ENCODE measurements at places on chromosomes 12 and 14. TPM values are rescaled to one million over a fixed set of nuclear protein-coding genes. Genes with fewer than 3 reads are reported as not detected.
A peak's percentile ranks its signal among the peaks of the same experiment; 100 is the strongest.

The PRH2 gene
- polyA plus RNA-seq: not detected

GRCh38 chr14:66944872-66945271 is 244.4 kb upstream of the GARIN2 start:
- H3K4me3 ChIP-seq: no peak overlapping the region
- no peaks in the 10 kb centered on the region for H3K27me3 ChIP-seq
- DNase-seq: no peak
- no peaks in the 10 kb centered on the region for H3K36me3 ChIP-seq

The TSPAN8 gene
- polyA plus RNA-seq: not detected

The CISTR gene
- polyA plus RNA-seq: not detected

DNA sequence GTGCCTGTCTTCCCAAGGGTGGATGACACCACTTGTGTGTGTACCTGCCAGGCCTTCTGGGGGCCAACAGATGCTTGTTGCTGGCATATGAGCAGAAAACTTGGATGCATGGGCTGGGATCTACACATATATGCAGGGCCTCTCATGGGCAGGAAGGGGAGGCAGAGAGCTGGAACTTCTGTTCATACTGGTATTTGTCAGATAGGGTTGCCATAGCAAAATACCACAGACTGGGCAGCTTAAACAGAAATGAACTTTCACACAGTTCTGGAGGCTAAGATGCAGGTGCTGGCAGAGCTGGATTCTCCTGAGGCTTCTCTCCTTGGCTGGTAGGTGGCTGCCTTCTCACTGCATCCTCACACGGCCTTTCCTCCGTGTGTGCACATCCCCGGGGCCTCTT is 121.8 kb downstream of the SUDS3 start:
- H3K36me3 ChIP-seq: no peaks in the 10 kb centered on the region
- H3K27me3 ChIP-seq: no peaks in the 10 kb centered on the region
- no peaks in the 10 kb centered on the region for H3K4me1 ChIP-seq

DNA sequence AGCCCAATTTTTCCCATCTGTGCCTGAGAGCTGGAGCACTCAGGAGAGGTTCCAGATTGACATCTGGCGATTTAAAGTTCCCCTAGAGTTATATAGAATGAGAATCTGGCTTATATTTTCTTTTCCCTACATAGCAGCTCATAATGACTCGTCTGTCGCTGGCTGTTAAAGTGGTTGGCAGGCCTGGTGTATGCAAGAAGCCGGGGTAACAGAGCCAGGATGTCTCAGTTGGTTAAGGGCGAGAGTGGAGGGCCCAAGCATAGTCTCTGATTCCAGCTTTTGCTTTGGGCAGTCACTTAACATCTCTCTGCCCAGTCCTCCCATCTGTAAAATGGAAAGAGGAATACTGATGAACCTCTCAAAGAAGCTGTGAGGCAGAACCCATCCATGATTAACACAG is 751.6 kb downstream of the NOVA1 start:
- H3K27me3 ChIP-seq: no peaks in the 10 kb centered on the region
- no peaks in the 10 kb centered on the region for H3K36me3 ChIP-seq
- H3K27ac ChIP-seq: no peak overlapping the region

The FERMT2 gene
- polyA plus RNA-seq: not detected

The PLEKHH1 gene
- polyA plus RNA-seq: not detected

GRCh38 chr14:64549791-64550620 is at the start of gene PPP1R36:
TSS of gene PPP1R36 (plus strand) at chr14:64549961. CDS start at chr14:64549998, 37 bp downstream.
- H3K27ac ChIP-seq: no peak within 1 kb of the TSS
- DNase-seq: peak; percentile 30
- H3K36me3 ChIP-seq: no peaks in the 10 kb centered on the region
- peaks cover 12% of the 10 kb centered on the region for H3K4me1 ChIP-seq
- peaks cover 62% of the 10 kb centered on the region for H3K27me3 ChIP-seq

The BAZ2A gene
- 8.9 TPM for polyA plus RNA-seq

GRCh38 chr12:31207799-31208465 is 118.0 kb downstream of the SINHCAF start:
- H3K4me1 ChIP-seq: no peaks in the 10 kb centered on the region
- H3K27me3 ChIP-seq: no peaks in the 10 kb centered on the region
- no peak overlapping the region for H3K27ac ChIP-seq
- no peaks in the 10 kb centered on the region for H3K36me3 ChIP-seq
- no peak for DNase-seq

The ITGB7 gene
- polyA plus RNA-seq: 33.1 TPM

- no peak overlapping the region for H3K27ac ChIP-seq
- DNase-seq: no peak
- no peaks in the 10 kb centered on the region for H3K36me3 ChIP-seq
- no peaks in the 10 kb centered on the region for H3K27me3 ChIP-seq
- no peaks in the 10 kb centered on the region for H3K4me1 ChIP-seq
Observed at GRCh38 chr12:87928031-87928430, 101.2 kb downstream of the C12orf50 start.

DNA sequence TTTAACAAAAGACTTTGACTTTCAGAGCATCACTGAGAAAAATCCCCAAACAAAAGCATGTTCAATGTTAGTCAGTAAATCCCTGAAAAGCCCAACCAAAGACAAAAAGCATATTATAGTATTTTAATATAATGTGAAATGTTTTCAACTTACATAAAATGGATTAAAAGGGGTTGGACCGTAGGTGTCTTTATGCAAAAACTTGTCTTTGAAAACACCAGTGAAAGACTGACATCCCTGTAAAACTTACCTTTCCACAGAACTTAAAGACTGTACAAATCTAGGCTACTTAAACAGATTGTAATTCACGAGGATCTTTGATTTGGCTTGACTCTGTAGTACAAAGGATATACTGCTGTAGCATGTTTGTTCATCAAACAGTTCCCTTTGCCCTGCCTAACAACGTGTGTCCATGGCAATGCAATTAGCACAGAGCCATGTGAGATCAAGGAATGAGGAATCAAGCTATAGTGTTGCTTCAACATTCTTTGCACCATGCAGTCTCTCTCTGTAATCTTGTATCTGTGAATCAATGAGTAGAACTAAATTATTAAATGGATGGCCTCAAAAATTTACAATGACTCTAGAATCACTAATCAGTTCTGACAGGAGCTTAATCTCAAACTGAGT is 138.5 kb upstream of the SYT1 start:
- no peak overlapping the region for H3K27ac ChIP-seq
- no peaks in the 10 kb centered on the region for H3K4me1 ChIP-seq
- DNase-seq: no peak
- H3K4me3 ChIP-seq: no peak overlapping the region

DNA sequence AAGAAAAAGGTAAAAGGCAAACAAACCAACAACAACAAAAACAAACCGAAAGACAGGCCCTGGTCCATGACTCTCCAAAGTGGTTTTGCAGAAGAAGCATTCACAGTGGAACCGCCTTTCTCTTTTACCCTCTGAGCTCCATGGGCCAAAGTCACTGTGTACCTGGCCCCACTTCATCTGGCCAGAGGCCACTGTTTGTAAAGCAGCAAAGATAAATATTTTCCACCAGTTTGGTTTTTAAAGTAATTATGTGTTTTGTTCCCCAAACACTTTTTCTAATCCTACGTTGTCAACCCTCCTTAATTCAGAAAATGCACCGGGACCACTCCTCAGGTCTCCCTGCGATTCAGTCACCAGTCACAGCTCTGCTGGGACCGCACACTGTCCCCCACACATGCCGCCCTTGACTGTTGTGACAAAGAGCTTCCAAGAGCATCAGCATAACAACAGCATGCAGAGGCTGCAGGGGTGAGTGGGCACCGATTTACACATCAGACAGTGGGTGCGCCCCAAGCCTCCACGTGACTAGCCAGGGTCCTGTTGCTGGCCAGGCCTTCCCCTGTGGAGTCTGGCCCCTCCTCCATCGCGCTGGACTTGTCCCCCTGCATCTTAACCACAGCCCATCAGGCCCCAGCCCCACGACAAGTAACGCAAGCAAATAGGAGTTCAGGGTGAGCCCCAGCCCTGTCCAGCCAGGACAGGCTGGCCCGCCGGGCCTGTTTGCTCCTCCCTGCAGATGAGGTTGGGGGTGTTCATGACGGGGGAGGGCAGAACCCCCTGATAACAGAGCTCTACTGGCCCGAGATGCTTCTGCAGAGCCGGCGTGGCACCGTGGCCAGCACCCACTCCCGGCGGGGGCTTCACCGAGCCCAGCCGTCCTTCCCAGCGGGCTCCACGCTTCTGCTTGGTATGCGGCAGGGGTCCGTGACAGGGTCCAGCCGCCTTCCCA is 65.2 kb upstream of the DIO3 start:
- H3K4me3 ChIP-seq: no peak overlapping the region
- no peak for DNase-seq
- no peak overlapping the region for H3K27ac ChIP-seq
- H3K27me3 ChIP-seq: peaks cover 3% of the 10 kb centered on the region
- no peaks in the 10 kb centered on the region for H3K4me1 ChIP-seq

GRCh38 chr14:67387195-67387594 is 24.8 kb downstream of the PLEK2 start:
- H3K4me3 ChIP-seq: no peak overlapping the region
- H3K36me3 ChIP-seq: peaks cover 51% of the 10 kb centered on the region
- no peak for DNase-seq
- peak overlapping the region; percentile 16 for H3K27ac ChIP-seq
- H3K4me1 ChIP-seq: no peaks in the 10 kb centered on the region

DNA sequence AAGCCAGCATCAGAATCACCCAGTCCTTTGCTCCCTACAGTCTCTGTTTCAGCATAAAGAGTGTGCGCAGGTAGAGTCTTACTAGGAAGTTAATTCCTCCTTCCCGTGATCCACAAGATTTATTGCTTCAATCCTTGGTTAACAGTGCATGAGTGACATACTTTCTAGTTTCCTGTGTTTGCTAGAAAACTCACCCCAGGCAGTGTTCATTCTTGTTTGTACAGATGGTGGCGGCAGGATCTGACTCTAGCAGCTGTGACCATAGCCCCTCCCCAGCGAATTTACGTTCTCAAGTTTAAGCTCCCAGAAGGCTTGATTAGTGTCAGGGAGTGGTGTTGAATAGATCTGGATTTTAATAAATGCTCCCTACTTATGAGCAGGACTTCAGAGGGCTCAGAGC is 75.9 kb upstream of the ANO2 start:
- no peak overlapping the region for H3K27ac ChIP-seq
- no peak for DNase-seq
- H3K4me3 ChIP-seq: no peak overlapping the region
- H3K36me3 ChIP-seq: no peaks in the 10 kb centered on the region
- no peaks in the 10 kb centered on the region for H3K4me1 ChIP-seq

The SLC17A8 gene
- not detected for polyA plus RNA-seq

GRCh38 chr12:176321-177181 is 37.4 kb downstream of the SLC6A12 start:
- H3K4me3 ChIP-seq: no peak overlapping the region
- H3K27me3 ChIP-seq: no peaks in the 10 kb centered on the region
- H3K4me1 ChIP-seq: peaks cover 46% of the 10 kb centered on the region
- DNase-seq: no peak

The PPP4R4 gene
- not detected for polyA plus RNA-seq

The ASIC1 gene
- not detected for polyA plus RNA-seq

DNA sequence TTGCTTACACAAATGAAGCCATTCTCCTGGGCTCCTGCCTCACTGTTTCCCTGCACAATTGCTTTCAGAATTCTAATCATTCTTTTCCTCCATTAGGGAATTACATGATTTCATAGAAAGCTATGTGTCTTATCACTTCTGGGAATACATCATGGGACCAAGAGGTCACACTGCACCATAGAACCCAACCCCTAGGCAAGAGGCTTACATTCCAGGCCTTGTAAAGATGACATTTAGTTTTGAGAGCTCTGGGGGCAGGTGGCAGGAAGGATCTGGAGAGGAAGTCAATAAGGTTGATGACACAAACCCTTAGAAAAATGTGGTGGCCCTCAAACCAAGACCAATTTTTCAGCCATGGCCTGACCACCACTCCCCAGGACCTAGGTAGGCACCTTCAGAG is 57.1 kb downstream of the NUAK1 start:
- no peak overlapping the region for H3K4me3 ChIP-seq
- H3K4me1 ChIP-seq: no peaks in the 10 kb centered on the region
- no peaks in the 10 kb centered on the region for H3K27me3 ChIP-seq

- H3K4me3 ChIP-seq: no peak overlapping the region
- no peak for DNase-seq
- H3K36me3 ChIP-seq: no peaks in the 10 kb centered on the region
- H3K27me3 ChIP-seq: no peaks in the 10 kb centered on the region
- H3K4me1 ChIP-seq: no peaks in the 10 kb centered on the region
- H3K27ac ChIP-seq: no peak overlapping the region
Observed at GRCh38 chr14:60356386-60356785, 107.4 kb downstream of the PPM1A start.

The OR11H12 gene
- polyA plus RNA-seq: not detected

GRCh38 chr14:53027041-53027440 is 76.2 kb upstream of the FERMT2 start:
- H3K27ac ChIP-seq: no peak overlapping the region
- DNase-seq: no peak
- no peak overlapping the region for H3K4me3 ChIP-seq
- no peaks in the 10 kb centered on the region for H3K4me1 ChIP-seq
- no peaks in the 10 kb centered on the region for H3K27me3 ChIP-seq

The TPPP2 gene
- not detected for polyA plus RNA-seq

DNA sequence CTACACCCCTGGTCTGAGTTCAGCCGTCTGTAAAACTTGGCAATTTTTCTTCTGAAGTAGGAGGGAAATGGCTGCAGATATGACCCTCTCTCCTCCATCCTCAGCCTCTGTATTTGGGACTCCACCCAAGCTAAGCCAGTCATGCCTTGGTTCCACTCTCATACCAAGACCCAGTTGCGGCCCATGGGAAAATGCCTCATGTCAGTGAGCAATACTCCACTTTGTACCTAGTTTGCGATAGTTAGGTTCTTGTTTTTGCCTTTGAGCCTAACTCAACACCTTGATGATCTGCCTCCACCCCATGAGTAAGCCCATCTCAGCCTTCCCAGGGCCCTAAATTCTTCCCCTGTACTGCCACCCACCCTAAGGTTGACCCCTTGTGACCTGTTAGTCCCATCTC is 143.4 kb downstream of the HMGA2 start:
- H3K4me1 ChIP-seq: no peaks in the 10 kb centered on the region
- H3K27ac ChIP-seq: no peak overlapping the region
- no peaks in the 10 kb centered on the region for H3K36me3 ChIP-seq
- no peak for DNase-seq
- no peak overlapping the region for H3K4me3 ChIP-seq
- H3K27me3 ChIP-seq: no peaks in the 10 kb centered on the region

The RAPGEF3 gene
- polyA plus RNA-seq: 0.08 TPM

DNA sequence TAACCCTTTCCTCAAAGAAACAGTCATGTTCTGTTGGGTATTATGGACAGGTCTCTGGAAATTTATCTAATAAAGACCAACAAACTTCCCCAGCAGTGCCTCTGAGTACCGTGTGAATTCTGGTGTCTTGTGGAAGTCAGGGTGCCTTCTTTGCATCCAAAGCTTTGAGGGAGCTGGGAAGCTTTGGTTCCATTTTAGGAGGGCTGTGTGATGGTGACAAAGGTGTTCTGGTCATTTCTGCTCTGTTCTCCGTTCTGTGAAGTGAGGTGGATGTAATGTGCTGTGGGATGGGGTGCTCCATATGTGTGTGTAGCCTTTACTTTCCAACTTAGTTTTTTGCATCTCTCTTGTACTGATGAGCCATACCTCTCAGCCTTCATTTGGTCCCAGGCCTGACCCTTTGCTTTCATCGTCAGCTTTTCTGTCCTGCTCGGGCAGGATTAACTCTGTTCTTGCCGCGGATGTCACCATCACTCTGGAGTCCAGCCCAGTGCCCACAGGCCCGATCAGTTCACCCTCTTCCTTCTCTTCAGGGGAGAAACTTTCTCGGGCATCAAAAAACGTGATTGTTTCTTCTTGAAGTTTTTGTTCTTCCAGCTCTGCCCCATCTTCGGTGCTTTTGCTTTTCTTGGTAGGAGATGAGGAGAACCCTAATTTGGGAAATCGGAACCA is 13.2 kb downstream of the PLD4 start:
- H3K4me3 ChIP-seq: no peak overlapping the region
- peaks cover 7% of the 10 kb centered on the region for H3K27me3 ChIP-seq
- H3K36me3 ChIP-seq: no peaks in the 10 kb centered on the region

- H3K4me3 ChIP-seq: no peak overlapping the region
- H3K27me3 ChIP-seq: no peaks in the 10 kb centered on the region
- no peak for DNase-seq
- no peak overlapping the region for H3K27ac ChIP-seq
Observed at GRCh38 chr14:104371917-104372316, 207.6 kb upstream of the C14orf180 start.
